ENCODE measurements at places on chromosomes 5 and 9. TPM values are rescaled to one million over a fixed set of nuclear protein-coding genes. Genes with fewer than 3 reads are reported as not detected.

- no peak for DNase-seq
These were observed 19.4 kb downstream of the POLR3G start for GRCh38 chr5:90494043-90494442.

PAEP gene
- total RNA-seq: not detected

GRCh38 chr5:96065685-96066385 lies 104.2 kb upstream of the ELL2 start:
- DNase-seq: peak; percentile 36

DNA sequence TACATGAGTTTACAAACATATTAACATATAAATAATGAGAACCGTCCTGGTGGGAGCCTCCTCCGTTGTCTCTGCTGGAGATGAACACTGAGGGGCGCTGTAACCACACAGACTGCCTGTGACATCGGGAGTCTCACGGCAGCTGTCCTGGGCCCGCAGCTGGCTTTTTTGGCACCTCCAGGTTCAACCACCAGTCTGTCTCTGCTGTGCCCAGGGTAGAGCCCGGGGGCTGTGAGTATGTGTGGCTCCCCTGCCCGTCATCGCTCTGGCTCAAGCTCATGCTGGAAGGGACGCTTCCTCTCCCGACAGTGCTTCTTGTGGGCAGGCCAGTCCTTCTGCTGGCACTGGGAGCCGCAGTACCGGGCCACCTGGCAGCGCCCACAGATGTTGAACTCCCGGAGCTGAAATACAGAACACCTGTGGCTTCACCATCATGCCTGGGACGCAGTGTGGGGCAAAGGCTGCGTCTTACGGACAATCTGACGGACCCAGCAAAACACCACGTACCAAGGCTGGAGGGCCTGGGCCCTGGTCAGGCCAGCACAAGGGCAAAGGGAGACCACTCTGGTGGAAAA lies 3.6 kb upstream of the DPH7 start:
- no peak for DNase-seq

DNA sequence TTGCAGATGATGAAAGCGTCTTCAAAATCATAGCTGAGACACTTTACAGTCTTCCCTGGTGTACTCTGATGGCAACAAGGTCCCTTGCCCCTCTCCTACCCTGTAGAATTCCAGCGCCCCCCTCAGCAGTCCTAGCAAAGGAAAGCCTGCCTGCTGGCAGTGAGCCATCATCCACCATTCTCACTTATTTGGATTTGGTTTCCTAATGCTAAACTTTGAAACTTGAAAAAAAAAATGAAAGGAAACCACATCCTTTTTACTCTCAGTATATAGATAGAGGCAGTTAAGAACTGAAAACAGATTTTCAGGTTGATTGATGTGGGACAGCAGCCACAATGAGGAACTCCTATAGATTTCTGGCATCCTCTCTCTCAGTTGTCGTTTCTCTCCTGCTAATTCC lies at the start of gene GZMA:
Gene GZMA (plus strand): TSS at position 299 of the 400 bp plus-strand sequence. CDS start 37 bp downstream, at position 336.
- DNase-seq: no peak

Data from endothelial cell of umbilical vein (primary cell).